CD4-positive, alpha-beta T cell treated with Interleukin-12 subunit alpha and Interleukin-12 subunit beta, for 1 hour (primary cell): ENCODE measurements at places on chromosomes 5 and 9.

DNA sequence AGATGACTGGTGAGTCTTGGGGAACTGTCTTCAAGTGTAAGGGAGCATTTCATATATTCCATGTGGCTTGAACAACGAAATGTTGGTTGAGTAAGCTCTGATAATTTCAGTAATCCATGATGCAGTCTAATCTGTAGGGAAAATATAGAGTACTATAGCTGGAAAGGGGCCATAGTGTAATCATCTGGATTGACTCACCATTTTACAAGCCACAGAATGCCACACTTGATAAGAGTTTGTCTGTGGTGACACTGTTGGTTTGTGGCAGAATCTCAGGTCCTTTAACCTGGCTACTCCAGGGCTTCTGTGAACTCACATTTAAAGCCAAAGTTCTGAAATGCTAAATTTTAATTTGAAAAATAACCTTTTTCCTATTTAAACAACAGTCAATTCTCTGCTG is 16.3 kb upstream of the MAML1 start:
- DNase-seq: no peak

DNA sequence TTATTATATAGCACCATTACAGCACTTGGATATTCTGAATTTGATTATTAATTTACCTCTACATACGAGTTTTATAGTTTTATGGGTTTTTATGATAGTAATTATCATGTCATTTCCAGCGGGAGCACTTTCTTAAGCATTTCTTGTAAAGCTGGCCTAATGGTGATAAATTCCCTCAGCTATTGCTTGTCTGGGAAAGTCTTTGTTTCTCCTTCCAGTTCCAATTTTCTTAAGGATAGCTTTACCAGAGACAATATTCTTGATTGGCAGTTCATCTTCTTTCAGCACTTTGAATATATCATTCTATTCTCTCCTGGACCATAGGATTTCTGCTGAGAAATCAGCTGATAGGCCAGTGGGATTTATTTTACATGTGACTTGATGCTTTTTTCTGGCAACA is 505.4 kb downstream of the TMEM232 start:
- DNase-seq: no peak

DNA sequence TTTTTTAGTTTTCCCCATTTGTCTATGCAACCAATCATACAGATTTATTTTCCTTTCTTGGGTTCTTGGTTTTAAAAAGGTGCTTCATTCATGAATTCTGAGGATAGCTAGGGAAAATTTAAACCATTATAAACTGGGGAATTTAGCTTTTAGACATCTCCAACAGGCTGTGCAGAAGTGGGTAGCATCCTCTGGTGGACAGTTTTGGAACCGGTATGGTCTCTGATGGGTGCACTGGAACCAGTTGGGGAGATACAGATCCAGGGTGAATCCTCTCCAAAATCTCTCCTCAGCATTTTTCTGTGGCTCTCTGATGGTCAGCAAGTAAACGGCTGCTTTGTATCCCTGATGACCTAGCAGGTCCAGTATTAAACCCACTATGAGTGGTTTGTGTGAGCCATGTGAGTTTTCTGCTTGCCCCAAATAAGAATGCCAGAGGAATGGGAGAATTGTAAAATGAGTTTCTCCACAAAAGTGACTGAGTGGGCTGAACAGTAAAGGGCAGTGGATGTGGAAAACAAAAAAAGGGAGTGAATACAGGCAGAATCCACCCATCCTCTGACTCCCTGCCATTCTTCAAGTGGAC is 9.1 kb upstream of the DNAJC25 start:
- DNase-seq: peak; percentile 12

DNA sequence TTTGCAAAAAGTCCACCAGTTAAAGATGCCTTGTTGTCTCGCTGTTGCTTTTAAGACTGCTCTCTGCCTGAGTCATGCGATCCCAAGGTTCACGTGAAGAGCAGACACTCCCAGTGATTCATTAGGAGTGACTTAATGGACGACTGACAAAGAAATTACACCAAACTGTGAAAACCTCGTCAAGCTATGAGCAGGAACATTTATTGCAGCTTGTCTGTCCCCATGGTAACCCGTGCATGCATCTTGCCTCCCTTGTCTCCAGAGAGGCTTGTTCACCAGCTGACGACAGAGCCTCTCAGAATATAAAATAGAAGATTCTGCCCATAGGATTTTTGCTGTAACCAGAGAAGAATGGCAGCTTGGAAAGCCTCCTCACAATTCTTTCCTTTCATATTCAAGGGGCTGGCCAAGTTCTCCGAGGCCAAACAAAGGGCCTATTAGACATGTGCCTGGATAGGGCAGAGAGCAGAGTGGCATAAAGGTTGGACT is 352.7 kb downstream of the SPOCK1 start:
- no peak for DNase-seq

GRCh38 chr5:54994628-54995027 is 9.2 kb upstream of the ESM1 start:
- no peak for DNase-seq

DNA sequence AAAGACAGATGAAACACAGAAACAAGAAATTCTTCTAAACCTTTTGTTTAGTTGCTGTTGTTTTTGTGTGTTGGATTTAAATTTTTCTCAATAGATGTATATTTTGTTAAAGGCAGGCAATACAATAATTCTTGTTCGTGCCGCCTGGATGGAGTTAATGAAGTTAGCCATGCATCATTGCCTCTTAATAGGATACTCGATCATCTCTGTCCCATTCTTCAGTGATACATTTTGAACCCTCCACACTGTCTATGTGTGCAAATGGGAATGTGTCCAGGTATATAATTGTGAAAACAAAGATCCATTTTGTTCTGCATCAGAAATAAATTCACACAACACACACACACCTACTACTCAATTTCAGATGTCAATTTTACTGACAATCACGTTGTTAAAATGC is 186.6 kb upstream of the ADAMTS16 start:
- DNase-seq: no peak

DNA sequence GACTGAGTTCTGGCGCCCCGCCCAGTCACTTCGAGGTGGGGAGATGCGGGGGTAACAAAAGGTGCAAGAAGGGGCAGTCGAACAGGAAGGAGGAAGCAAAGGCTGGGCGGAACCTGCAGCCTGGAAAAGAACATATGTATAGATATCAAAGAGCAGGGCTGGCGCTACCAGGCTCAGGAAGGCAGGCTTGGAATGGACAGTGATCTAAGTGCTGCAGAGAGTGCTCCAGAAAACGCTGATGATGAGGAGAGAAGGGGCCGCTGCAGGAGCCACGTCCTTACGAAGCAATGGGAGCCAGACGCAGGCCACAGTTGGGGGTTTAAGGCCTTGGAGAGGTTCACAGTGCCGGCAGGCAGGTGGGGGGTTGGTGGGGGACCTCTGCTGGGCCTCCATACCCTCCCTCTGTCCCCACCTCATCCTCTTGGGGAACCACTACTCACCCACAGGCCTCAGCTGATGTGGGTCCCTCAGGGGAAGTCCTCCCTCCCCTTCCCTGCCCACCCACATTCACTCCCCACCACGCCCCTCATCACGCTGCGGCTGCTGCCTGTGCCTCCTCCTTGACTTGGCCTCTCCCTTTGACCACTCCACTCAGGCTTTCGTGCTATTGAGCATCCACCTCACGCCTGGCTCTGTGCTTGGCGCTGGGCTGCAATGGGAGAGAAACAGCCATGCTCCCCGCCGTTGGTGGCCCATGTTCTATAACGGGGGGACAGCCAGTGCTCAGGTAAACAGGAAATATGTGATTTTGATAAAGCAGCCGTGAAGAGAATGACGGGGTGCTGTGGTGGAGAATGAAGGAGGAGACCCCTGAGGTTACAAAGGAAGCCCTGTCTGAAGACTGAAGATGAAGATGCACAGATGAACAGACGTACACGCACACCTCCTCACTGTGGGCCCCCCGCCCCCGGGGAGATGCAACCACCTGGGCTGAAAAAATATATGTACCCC is 40.5 kb upstream of the RPL26L1 start:
- peak; percentile 38 for DNase-seq

GRCh38 chr9:123608104-123608503 is 252.1 kb downstream of the CRB2 start:
- no peak for DNase-seq

GRCh38 chr5:24633715-24634325 is 11.0 kb downstream of the CDH10 start:
- no peak for DNase-seq

DNA sequence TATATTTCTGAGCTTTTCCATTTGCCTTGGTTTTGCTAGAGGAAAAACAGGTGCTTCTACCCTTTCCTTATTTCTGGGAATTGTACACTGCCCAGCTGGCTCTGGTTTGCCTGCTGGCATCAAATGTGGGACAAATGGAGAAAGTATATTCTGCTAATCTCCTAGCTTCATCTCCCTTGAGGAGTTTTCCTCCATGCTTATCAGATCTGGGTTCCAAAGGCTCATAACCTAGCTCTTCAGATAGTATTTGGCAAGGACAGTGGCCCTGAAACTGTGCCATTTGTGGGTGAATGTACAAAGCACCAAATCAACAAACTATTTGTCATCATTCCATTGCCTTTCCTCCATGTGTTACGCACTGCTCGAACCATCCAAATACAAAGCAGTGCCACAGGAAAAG is 16.2 kb downstream of the PRLR start:
- DNase-seq: no peak

GRCh38 chr5:154236011-154236410 is 45.5 kb downstream of the GALNT10 start:
- no peak for DNase-seq

GRCh38 chr5:23385036-23385435 is 122.4 kb upstream of the PRDM9 start:
- no peak for DNase-seq

DNA sequence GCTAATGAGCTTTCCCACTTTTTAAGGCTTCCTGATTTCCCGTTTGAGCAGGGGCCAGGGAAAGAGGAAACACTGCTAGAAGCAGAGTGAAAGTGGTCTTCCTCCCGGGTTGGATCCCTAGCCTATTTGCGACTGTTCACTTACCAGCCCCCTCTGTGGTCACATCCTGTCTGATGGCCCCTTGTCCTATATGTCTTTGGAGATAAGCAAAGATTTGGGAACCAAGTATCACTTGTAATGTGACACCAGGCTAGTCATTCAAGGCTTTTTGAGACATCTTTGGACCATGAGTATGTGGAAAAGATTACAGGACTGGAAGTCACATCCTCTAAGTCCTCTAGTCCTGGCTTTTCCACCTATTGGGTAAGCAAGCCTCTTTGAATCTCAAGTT is 6.1 kb downstream of the DNAJB5 start:
- no peak for DNase-seq

DNA sequence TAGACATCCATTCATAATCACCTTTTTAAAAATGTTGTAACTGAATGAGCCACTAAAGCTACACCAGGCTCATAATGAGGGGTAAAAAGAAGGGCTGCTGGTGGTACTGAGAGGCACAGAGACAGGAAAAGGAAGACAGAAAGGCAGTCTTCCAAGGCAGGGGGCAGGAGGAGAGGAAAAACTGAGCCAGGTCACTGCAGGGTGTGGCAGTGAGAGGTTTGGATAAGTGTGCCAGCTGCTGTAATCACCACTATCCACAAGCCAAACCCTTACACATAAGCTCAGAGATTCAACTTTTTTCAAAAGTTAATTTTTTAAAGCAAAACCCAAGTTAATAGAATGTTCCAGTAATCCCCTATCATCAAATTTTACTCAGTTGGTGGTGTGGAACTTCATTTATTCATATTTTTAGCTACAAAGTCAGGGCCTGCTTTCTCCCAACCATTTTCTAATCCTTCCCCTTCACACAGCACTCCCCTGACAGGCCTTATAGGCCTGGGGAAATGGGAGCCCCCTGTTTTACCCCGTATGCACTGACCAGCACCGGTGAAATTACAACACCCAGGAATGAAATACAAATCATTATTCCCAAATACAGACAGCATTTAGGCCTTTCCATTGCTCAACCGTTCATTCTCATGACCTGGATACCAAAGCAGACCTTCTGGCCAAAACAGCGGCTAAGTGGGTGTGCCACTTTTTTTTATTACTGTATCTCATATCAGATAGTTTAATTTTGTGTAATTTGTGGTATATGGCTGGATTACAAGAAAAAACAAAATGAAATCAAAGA is 76.3 kb downstream of the EFNA5 start:
- DNase-seq: no peak

DNA sequence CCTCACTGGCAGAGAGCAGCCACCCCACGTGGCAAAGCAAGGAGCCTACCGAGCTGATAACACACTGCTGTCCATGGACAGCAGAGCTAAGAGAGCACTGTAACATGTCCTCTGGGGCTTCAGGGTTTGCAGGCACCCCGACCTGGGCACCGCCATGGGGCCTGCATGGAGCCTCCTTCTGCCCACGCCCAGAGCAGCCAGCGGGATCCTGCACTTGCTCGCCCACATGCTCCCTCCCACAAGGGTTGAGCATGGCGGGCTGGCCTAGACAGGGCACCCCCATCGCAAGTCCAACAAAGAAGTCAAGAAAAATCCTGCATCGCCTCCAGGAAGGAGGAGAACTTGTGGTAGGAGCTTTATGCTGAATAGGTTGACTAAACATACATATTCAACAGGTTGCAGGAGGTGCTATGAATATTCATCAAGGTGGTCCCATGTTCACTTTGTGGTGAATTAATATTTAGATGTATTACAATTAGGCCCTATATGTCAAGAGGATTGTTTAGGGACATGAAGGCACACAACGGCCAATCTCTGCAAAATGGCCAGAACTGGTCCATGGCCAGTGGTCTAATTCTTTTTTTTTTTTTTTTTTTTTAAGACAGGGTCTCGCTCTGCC is 3.8 kb upstream of the MIGA2 start:
- no peak for DNase-seq

- peak; percentile 20 for DNase-seq
These were observed 30.8 kb upstream of the NIM1K start for GRCh38 chr5:43161244-43161643.

DNA sequence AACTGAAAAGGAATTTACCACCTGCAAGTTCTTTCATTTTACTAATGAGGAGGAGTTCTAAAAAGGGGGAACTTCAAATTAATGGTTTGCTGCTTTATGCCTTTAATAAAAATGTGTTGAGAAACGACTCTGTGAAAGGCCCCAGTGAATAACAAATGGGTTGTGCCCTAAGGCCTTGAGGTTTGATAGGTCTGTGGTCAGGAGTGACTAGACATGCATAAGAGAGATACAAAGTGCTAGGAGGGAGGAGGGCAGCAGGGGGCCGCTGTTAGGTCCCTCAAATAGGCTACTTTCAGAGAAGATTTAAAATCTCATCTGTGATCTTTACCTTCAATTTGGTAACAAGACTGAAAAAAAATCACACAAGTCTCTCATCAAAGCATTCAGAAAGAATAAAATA is 58.3 kb downstream of the FAM81B start:
- DNase-seq: no peak

DNA sequence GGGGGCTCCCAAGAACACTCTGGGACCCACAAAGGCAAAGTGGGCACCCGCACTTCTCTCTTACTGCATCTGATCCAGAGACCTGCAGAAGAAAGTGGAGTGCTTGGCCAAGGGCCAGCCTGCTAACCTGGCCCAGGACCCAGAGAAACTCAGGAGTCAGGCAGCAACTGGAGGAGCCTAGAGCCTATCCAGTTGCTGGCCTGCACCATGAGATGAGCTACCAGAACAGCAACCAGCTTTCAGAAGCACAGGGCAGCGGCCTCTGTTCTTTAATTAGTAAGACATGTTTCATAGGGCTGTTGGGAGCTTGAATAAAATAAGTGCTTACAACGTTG is 298.3 kb downstream of the GADD45G start:
- DNase-seq: no peak
